K562 (cell line): ENCODE measurements at places on chromosomes 2 and 18. TPM values are rescaled to one million over a fixed set of nuclear protein-coding genes. Genes with fewer than 3 reads are reported as not detected.

DNA sequence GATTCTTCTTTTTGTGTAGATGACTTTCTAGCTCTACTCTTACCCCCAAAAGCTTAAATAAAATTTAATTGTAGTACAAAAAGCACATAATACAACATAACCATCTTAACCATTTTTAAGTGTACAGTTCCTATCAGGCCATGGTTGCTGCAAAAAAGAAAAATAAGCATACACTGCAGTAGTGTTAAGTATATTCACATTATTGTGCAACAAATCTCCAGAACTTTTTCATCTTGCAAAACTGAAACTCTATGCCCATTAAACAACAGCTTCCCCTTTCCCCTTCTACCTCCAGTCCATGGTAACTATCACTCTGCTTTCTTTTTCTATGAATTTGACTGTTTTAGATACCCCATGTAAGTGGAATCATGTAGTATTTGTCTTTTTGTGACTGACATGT lies 18.1 kb downstream of the PPM1B start:
- DNase-seq = no peak

GRCh38 chr2:235149240-235149659 lies 197.4 kb downstream of the SH3BP4 start:
- DNase-seq = no peak

- no peak for DNase-seq
These were observed 27.0 kb downstream of the IRS1 start for GRCh38 chr2:226772389-226773179.

Gene RGPD4
- total RNA-seq = not detected in 2 replicates

Gene DIPK1C
- total RNA-seq = 0.07 and 0.16 TPM in 2 replicates
